ENCODE measurements at places on chromosomes 6 and 20.
A peak's percentile ranks its signal among the peaks of the same experiment; 100 is the strongest.

- DNase-seq = no peak
Observed at GRCh38 chr6:127497410-127497809, 21.7 kb downstream of the MTCL3 start.

DNA sequence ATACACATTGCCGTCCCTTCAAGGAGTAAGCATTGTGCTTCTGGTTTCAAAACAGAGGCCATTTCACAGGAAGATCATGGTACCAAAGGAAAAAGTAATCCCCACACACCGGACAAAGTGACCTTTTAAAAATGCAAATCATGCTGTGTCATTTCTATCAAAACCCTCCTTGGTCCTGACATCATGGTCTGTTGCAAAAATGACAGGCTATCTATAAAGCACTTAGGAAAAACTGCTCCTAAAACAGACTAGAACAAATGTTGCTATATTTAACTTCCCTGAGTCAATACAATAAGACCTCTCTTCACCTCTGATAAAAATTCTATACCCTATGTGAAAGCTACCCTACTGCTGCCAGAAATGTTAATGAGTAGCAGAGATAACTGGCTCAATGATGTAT is 353.6 kb upstream of the RUNX2 start:
- no peak for DNase-seq

- DNase-seq = peak; percentile 52
Observed at GRCh38 chr6:156776470-156776839, 723 bp upstream of the ARID1B start.

- DNase-seq = peak; percentile 12
Observed at GRCh38 chr20:40339661-40340449, 349.2 kb downstream of the MAFB start.

- no peak for DNase-seq
Observed at GRCh38 chr6:36666826-36667591, 11.5 kb upstream of the CDKN1A start.

All from CD4-positive, alpha-beta T cell treated with Interleukin-1 beta for 1 hour (primary cell).